ENCODE measurements at places on chromosomes 3 and 15. TPM values are rescaled to one million over a fixed set of nuclear protein-coding genes. Genes with fewer than 3 reads are reported as not detected.
A peak's percentile ranks its signal among the peaks of the same experiment; 100 is the strongest.

MED12L gene
- total RNA-seq, result 3.0 TPM

DNA sequence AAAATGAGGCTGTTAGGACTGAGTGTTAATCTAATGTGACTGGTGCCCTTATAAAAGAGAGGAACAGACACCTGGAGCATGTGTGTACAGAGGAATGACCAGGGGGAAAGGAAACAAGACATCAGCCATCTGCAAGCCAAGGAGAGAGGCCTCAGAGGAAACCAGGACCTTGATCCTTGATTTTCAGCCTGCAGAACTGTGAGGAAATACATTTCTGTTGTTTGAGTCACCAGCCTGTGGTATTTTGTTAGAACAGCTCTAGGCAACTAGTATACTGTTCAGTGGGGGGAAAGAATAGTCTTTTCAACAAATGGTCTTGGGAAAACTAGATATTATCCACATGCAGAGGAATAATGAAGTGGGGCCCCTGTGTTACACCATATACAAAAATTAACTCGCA, 80.6 kb downstream of the CCR1 start:
- peaks cover 62% of the 10 kb centered on the region for H3K4me1 ChIP-seq
- no peak overlapping the region for H3K4me3 ChIP-seq
- H3K36me3 ChIP-seq, result no peaks in the 10 kb centered on the region
- peak overlapping the region; percentile 62 for H3K27ac ChIP-seq

DNA sequence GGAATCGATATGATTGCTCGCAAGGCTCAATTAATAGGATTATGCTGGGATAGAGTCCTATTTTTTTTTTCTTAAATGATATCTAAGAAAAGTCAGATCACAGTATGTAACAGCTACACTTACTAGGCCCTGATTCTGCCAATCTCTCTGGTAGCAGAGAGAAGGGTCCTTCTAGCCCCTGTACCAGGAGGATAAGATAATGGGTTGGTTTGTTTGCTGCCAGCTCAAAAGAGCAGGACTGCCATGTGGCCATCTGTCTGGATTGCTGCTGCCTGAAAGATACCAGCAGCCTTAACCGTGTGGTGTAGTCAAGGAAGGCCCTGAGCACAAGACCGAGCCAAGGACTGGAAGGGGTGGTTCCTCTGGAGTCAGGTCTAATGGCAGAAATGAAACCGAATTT, 236.4 kb downstream of the KLF13 start:
- no peaks in the 10 kb centered on the region for H3K4me1 ChIP-seq
- no peak overlapping the region for H3K27ac ChIP-seq
- DNase-seq, result no peak

HTR3E gene
- not detected for total RNA-seq

- no peak overlapping the region for H3K27ac ChIP-seq
- DNase-seq, result no peak
- H3K4me3 ChIP-seq, result no peak overlapping the region
- no peaks in the 10 kb centered on the region for H3K27me3 ChIP-seq
- H3K4me1 ChIP-seq, result 0 out of 2 replicates have a peak, but pooled peaks cover under 1% of the 10 kb centered on the region
- no peaks in the 10 kb centered on the region for H3K36me3 ChIP-seq
Observed at GRCh38 chr3:67357610-67358458, 296.6 kb downstream of the SUCLG2 start.

DNA sequence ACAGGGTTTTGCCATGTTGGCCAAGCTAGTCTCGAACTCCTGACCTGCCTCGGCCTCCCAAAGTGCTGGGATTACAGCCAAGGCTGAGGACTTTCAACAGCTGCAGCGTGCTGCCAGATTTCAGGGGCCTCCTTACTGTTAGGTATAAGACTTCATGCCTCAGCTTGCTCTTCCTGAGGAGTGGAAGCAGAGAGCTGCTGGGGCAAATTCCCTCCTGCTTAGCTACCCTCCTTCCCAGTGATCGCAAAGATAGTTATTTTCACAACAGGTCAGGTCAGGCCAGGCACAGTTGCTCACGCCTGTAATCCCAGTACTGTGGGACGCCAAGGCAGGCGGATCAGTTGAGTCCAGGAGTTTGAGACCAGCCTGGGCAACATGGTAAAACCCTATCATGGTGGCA, 2.6 kb upstream of the CPNE9 start:
- H3K36me3 ChIP-seq, result no peaks in the 10 kb centered on the region
- no peak for DNase-seq
- no peaks in the 10 kb centered on the region for H3K27me3 ChIP-seq
- no peak overlapping the region for H3K27ac ChIP-seq

C3orf85 gene
- total RNA-seq, result not detected

Data from PC-9 (cell line).